ENCODE measurements at places on chromosomes 1 and 21.

GRCh38 chr1:174964261-174964971 is 35.3 kb upstream of the CACYBP start:
- peak; percentile 14 for DNase-seq

- no peak for DNase-seq
Measured at GRCh38 chr1:234545517-234546386, 64.2 kb downstream of the IRF2BP2 start.

DNA sequence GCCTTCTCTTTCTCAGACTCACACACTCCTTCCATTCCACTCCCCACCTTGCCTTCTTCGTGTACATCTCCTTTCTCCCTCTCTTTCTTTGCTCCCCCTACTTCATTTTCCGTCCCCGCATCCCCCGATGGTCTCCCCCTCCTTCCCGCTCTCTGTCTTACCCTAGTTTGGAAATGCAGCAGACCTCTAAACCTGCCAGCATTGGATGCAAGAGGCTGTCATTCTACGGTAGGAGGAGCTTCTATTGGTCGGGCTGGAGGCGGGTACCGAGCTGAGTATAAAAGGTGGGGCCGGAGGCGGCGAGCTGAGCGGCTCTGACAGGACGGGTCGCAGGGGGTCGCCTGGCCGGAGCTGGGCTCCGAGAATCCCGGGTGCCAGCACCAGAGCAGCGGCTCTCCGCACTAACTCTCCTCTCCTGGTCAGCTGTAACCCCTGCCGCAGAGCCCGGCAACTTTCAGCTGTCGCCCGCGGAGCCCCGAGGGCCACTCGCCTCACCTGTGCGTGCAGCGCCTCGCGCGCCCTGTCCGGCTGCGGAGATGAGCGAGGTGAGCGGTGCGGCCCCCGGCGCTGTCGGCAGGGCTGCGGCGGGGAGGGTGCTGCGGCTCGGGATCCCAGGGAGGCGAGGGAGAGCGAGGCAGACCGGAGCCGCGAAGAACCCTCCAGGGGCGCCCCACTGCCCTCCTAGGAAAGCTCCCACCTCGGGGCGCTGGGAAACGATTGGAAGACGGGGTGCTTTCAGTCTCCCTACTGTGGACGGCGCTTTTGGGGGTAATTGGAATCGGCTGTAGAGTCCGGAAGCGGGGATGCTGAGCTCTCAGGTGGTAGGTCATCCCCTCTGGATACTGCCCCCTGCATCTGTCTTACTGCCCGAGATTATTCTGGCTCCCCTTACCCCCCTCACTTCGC is at the start of gene PCP4L1:
Gene PCP4L1, plus strand, starts transcription at position 307 of the 906 bp plus-strand sequence. Its CDS starts 230 bp downstream, at position 537.
- DNase-seq, result no peak

DNA sequence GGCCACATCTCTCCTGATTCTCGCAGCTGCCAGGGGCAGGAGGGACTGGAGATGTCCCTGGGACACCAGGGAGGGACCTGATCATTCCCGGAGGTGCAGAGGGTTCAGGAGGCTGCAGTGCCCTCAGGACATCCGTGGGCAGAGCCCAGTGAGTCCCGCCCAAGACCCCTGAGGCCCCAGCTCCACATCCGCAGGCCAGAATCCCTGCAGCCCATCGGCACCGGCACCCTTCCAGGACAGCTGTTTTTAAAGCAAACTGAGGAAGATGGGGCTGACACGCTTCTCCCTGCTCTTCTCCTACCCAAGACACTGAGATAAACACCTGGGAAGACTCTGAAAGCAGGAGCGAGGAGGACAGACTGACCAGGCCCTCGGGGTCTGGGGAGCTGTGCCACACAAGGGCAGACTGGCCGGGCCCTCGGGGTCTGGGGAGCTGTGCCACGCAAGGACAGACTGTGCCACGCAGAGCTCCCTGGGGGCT is 25.5 kb downstream of the SLC19A1 start:
- no peak for DNase-seq

GRCh38 chr1:121558514-121558913 is 373.7 kb downstream of the SRGAP2C start:
- no peak for DNase-seq

DNA sequence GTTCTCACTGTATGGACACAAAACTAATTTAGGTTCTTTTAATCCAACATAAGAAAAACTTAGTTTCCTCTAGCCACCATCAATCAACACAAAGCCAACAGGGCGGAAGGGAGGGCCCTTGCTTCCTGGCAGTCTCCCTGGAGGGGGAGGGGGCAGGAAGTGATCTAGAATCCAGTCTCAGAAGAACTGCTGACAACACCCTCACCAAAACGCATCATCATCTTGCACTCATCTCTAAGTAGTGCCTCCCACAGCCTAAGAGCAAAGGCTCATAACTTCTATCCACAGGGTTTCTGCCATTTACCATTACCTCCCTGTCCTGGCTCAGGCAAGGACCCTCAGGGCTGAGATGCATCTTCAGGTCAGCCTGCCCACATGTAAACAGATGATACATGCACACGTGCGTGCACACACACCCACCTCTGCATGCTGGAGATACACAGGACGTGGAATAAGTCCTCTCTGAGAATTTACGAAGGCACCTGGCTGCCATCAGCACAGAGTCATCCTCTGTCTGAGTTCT is 20.5 kb downstream of the HIVEP3 start:
- DNase-seq, result peak; percentile 65

- DNase-seq, result no peak
Measured at GRCh38 chr1:22257290-22258275, 114.7 kb upstream of the WNT4 start.

GRCh38 chr1:209008586-209008985 is 574.9 kb upstream of the CAMK1G start:
- no peak for DNase-seq

DNA sequence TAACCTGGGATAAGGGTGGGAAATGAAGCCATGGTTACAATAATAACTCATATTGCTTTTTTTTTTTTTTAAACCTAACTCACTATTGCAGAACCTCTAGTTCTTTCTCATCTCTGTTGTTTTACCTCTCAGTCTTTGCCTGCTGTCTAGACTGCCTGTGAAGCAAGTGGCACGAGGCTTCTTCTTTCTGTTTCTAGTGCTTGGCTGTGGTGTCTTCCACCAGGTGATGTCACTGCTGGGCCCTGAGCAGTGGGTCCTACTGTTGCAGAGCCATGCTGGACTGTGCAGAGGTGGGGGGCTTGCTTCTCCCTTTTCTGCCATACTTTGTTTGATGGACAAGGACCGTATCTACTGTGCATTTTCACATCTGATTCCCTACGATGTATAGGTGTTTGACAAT is 51.7 kb downstream of the ZNF326 start:
- DNase-seq, result no peak

GRCh38 chr1:178609015-178609414 is 96.1 kb downstream of the TEX35 start:
- no peak for DNase-seq

DNA sequence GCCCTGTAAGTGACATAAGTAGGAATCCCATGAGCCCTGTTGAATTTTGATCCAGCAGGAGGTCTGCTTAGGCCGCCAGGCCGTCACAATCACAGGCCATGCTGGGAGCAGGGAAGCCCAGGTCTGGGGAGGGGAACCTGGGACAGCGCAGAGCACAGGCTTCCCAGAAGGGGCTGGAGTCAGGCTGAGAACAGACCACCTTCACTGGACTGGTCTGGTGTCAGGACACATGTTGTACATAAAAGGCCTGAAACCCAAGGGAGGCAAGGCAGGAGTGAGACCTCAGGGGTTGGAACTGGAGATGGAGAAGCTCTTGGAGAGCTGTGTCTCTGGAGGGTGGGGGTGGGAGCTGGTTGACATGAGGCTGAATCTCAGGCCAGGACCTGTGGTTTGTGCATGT is 63.3 kb upstream of the ARTN start:
- DNase-seq, result no peak

GRCh38 chr1:204222764-204223055 is 8.9 kb upstream of the GOLT1A start:
- no peak for DNase-seq

GRCh38 chr1:182869241-182869666 is 30.1 kb downstream of the DHX9 start:
- DNase-seq, result no peak

GRCh38 chr1:114215436-114215835 is 61.8 kb upstream of the SYT6 start:
- DNase-seq, result no peak

DNA sequence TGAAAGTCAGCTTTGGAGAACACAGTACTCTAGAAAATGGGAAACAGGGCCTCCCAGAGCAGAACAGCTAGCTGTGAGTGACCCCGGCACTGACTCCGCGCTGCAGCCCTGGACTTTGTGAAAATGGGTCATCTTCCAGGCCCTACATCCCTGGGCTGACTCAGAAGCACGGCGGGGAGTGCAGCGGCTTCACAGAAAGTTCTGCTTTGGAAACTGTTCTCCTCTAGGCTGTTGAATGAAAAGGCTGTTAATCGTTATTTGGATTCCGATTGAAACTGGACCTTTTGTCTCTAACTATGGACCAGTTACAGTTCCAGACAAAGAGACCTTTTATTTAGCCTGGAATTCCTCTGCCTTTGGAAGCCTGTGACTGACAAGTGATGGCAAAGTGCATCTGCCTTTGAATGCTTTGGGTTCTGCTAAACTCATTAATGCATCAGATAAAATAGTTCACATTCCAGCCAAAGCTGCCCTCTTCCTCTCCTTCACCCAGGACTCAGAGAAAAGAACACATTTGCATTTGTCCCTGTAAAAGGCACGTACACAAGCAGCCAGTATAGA is 144.9 kb upstream of the HOOK1 start:
- DNase-seq, result no peak

Data from T-cell (primary cell).